Activated CD8-positive, alpha-beta memory T cell treated with anti-CD3 and anti-CD28 coated beads for 24 hours (primary cell): ENCODE measurements at places on chromosomes 7 and 10.

DNA sequence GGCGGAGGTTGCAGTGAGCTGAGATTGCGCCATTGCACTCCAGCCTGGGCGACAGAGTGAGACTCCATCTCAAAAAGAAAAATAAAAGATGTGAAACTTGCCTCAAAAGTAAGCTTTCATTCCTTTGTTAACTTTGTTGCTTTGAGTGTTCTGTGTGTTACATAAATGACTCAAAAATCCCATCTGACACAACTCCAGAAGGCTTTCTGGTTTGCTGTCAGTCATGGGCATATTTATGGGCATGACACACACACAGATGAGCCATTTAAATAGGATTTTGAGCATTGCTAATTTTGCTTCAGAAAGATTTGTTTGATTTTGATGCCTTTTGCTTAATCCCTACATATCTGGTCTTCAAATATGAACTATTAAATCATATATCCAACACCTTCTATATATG is 82.6 kb downstream of the CACNB2 start:
- DNase-seq, result no peak

DNA sequence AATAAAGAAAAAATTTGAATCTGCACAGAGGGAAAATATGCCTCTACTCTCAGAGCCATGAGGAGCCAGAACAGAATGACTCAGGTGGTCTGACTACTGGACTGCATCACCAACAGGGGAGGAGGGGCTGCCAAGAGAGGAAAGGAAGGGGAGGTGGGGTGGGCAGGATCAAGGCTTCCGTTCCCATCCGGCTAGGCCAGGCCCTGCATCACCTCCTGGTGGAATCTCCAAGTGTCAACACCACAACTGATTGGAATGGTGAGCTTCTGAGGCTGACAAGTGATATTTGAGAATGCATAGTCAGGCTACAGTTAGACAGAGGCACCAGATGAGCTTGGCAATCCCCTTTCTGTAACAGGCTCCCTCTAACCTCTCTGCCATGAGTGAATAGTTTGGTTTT is 10.4 kb upstream of the GPR26 start:
- no peak for DNase-seq

- DNase-seq, result no peak
Measured at GRCh38 chr10:86759073-86759672, 2.8 kb downstream of the BMPR1A start.

GRCh38 chr7:45026013-45026412 is 26.0 kb downstream of the CCM2 start:
- DNase-seq, result no peak

- no peak for DNase-seq
Measured at GRCh38 chr7:36112969-36113368, 40.1 kb upstream of the EEPD1 start.

DNA sequence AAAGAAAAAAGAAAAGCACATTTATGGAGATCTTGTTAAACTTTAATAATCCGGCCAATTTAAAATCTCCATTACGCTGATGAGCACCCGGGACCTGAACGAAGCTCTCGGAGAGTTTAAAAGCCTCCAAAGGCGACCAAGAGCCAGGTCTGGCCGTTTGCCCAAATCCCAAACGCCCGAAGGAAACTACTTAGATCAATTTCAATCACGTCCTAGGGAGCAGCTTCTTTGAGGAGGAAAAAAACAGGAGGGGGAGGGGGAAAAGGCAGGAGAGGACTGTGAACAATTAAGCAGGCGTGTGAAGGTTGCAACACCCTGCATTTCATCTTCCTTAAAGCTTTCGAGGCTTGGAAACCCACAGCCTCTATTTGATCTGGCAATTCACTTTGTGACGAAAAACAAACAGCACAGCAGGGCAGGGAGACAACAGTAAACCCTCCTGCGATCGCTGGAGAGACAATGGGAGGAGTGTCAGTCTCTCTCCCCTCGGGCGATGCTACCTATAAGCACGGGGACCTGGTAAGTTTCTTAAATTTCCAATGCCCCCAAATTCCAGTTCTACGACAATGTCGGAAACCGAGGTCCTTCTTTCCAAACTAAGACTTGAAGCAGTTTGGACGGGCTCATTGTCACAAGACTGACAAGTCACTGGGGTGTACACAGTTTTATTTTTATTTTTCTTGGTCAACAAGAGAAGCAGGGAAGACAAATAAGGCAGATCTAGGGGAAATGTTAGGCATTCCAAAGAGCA is 1.2 kb downstream of the KLF6 start:
- DNase-seq, result peak; percentile 75

DNA sequence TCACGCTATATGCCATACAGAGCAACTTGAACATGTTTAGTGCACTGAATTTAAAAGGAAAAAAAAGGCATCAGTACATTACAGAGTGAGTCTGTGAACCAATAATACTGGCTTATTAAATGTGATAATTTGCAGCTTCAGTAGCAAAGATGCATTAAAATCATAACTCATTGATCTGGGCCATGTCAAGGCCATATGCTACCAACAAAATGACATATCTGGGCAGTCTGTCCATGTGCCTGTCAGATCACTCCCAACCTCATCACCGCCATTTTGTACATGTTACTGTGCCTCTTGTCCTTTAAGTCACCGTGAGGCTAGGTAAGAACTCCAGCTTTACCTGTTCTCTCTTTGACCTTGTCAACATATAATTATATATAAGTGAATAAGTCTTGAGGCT is 307.4 kb upstream of the LRGUK start:
- no peak for DNase-seq

- no peak for DNase-seq
Measured at GRCh38 chr7:98387131-98387530, 13.8 kb downstream of the BAIAP2L1 start.

- no peak for DNase-seq
Measured at GRCh38 chr10:34769899-34770298, 45.2 kb downstream of the PARD3 start.

DNA sequence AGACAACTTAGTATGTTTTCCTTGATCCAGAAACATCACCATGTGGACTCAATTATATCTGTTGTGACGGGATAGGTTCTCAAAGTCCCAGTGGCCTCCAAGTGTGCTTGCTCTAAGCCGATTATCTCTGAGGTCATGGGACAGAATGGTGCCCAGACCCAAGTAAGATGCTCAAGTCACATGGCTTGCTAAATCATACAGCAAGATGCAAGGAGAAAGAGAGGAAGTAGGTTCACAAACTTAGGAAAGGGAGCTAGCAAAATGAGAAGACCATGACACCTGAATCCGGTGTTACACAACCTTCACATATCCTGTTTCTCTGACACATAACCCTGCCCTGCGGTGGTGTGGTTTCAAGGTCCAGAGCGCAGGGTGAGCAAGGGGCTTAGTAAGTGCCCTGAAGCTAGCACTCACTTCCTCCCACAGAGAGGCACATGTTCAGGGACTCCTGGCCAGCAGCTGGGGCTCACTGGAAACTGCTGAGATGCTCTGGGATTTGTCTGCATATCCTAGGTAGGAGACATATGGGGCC is 590.9 kb upstream of the ANKRD30A start:
- no peak for DNase-seq

DNA sequence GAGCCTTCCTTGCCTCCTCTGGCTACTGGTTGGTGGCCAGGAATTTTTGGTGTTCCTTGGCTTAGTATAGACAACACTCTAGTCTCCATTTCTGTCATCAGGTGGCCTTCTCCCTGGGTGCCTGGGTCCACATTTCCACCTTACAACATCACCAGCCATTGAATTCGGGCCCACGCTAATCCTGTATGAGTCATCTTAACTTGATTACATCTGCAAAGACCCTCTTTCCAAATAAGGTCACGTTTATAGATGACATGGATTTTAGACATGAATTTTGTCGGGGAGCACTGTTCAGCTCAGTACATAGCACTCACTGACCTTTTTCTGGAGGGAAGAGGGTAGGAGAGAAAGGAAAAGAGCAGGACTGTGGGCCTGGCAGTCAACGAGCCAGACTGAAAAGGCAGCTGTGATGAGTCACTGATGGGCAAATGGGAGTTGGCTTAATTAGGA is 39.4 kb downstream of the MMRN2 start:
- DNase-seq, result no peak

GRCh38 chr7:25727446-25727845 is 424.6 kb upstream of the NFE2L3 start:
- no peak for DNase-seq

DNA sequence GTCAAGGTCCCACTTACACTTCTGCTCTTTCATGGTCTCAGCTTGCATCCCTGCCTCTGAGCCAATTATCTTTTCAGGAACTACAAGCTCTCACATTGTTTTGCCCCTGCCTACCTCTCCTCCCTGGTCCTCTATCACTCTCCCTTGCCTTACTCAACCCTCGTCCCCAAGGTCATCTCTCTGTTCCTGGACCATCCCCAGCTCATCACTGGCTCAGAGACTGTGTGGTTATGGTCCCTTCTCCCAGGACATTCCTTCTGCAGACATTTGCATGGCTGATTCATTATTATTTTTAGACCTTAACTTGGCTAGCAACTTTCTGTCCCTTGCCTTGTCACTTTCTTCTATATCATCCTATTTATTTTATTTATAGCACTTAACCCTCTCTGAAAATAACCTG is 17.8 kb upstream of the GPAM start:
- no peak for DNase-seq

DNA sequence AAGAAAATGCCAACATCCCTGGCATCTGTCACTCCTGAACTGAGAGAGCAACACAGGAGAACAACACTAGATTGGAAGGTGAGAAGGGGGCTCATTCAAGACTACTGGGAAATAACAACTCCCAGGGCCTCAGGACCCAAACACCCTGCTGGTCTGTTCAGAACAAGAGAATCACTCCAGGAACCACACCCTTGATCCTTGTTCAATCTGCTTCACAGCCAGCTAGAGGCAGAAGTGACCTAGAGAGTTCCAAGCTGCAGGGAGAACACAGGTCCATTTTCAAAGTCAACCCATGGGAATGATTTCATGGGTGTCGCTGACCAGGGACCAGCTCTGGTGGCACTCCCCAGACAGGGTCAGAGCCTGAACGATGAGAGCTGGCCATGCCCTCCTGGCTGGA is 42.3 kb downstream of the LRRC20 start:
- no peak for DNase-seq

DNA sequence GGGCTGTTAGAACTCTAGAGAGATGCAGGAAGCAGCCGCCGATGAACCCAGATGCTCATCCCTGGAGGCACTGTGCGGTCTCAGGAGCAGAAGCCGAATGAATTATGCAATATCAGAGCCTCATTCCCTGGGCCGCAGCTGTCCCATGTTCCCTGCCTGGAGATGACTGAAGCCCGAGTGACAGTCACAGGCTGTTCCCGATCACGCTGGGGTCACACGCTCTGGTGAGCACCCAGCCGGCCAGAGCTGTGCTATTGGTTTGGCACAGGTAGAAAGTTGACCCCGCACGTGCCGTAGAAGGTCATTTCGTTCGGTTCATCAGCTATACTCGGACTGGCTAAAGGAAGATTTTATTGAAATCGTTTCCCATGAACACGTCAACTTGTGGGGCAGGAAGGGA is 140.5 kb upstream of the SH2B2 start:
- no peak for DNase-seq

DNA sequence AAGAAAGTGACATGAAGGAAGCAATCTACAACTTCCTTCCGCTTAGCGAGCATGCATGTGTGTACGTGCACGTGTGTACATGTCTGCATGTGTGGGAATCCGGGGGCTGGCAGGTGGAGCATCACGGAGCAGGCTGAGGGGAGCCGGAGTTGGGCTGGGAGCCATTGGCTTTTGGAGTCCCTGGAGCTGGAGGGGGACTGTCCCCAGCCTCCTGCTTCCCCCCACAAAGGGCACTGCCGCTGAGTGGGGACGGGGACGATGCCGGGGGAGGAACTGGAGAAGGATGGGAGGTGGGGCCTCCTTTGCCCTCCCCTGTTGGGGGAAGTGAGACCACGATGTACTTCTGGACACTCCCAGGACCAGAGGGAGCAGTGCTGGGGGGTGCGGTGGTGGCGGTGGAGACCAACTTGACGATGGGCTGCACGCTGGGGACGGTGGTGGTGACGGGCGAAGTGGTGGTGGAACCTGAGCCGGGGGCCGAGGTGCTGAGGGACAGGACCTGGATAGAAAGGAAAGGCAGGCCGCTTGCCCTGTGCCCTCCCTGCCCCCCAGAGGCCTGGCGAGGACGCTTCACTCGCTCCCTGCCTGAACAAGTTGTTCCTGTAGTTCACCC is 5.8 kb downstream of the AP4M1 start:
- DNase-seq, result no peak

DNA sequence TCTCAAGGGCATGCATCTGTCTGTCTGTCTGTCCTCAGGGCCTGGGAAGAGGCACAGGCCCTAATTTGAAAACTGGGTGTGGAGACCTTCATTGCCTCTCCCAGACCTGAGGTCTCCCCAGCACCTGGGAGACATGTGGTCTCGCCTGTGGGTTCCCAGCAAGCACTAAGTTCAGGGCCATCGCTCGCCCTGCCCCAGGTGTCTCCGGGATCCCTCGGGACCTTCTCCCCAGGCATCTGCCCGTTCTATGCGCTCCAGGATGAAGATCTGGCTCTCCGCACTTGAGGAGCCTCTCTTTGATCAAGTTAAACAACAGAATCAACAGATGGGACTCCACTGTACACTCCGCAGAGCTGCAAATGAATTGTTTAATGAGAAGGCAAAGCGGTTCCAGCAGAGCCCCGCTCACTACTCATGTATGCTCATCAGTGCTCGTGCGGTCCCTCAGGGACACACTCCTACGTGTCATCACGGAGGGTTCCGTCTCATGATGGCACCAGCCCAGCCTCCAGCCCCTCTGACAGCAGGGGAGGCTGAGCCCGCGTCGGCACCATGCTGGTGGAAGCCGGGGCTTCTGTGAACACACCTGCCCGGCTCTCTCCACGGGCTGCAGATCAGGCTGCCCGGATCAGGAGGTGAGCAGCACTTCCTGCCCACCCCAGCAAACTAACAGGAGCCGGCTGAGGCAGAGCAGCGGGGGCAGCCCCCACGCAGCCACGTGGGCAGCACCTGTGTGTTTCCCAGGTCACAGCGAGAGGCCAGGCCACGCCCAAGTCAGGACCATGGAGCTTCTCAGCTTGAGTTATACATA is 132.8 kb downstream of the TCERG1L start:
- DNase-seq, result no peak

DNA sequence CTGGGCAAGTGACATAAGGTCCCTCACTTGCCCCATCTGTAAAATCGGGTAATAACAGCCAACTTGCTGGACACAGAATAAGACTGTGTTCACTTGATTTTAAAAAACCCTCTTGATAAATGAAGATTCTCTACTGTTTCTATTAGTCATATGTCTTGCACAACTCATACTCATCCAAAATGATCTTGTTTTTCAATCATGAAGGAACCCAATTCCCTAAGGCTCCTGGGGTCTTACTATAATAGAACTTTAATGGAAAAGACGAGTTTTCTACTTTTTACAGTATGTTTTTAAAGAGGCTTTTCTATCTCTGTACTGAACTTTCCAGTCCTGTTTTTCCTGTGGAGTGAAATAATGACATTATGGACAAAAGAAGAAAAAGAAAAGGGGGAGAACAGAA is 103.8 kb downstream of the ARID5B start:
- no peak for DNase-seq

GRCh38 chr10:48519481-48520183 is 85.2 kb downstream of the ARHGAP22 start:
- DNase-seq, result peak; percentile 44

DNA sequence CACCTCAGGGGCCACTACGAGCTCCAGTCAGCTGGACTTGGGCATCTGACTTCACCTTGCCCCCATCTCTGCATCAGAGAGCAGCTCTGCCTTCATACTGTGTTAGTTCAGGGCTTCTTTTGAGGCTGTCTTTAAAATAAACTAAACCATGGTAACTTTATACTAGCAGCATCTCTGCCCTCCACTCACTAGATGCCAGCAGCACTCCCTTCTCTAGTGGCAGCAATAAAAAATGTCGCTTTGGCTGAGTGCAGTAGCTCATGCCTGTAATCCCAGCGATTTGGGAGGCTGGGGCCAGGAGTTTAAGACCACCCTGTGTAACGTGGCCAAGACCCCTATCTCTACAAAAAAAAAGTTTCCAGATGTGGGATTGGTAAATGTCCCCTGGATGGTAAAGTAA is 584.4 kb downstream of the INHBA start:
- DNase-seq, result no peak
